ENCODE measurements at places on chromosomes 7 and 10.

GRCh38 chr7:20199015-20199737 is 18.0 kb downstream of the MACC1 start:
- DNase-seq, result peak; percentile 67

DNA sequence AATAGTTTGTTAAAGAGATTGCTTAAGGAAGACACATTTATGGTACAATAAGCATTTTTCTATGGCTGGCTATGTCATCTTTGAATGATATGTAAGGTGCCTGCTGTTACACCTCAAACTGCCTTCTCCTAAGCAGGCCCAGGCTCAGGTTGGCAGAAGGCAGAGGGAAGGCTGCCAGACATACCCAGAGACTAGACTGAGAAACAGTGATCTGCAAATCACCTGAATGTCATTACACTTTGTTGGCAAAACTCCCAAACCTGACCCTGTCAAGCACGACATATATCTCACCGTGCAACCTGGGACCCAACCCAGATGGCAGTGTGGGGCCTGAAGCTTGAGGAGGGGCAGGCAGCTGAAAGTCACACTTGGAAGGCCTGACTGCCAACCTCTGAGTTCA is 136.6 kb upstream of the TARP start:
- no peak for DNase-seq

- DNase-seq, result no peak
Measured at GRCh38 chr7:82318786-82319185, 124.8 kb downstream of the CACNA2D1 start.

- no peak for DNase-seq
Measured at GRCh38 chr10:118981946-118982345, 47.6 kb upstream of the NANOS1 start.

DNA sequence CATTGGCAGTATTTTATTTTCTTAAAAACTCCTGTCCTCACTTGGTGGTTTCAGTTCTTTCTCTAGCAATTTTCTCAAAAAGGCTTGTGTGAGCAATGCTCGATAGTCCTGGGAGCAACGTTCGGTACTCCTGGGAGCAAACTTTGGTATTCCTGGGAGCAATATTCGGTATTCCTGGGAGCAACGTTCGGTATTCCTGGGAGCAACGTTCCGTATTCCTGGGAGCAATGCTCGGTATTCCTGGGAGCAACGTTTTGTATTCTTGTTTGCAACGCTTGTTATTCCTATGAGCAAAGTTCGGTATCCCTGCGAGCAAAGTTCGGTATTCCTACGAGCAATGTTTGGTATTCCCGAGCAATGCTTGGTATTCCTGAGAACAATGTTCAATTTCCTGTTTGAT is 362.0 kb upstream of the ADARB2 start:
- no peak for DNase-seq

DNA sequence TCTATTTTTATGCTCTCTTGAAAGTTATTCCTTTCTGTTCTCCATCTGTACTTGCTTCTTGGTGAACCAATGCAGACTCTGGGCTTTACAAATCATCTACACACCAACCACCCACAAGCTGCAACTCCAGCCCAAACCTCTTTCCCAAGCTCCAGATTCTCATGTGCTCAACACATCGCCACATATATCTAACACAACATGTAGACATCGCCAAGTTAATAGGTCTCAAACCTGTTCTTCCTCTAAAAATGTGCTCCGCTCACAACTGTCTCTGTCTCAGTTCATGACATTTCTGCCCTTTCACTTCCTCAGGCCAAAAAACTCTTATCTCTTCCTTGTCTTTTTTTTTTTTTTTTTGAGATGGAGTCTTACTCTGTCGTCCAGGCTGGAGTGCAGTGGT is 95.7 kb upstream of the EEPD1 start:
- no peak for DNase-seq

DNA sequence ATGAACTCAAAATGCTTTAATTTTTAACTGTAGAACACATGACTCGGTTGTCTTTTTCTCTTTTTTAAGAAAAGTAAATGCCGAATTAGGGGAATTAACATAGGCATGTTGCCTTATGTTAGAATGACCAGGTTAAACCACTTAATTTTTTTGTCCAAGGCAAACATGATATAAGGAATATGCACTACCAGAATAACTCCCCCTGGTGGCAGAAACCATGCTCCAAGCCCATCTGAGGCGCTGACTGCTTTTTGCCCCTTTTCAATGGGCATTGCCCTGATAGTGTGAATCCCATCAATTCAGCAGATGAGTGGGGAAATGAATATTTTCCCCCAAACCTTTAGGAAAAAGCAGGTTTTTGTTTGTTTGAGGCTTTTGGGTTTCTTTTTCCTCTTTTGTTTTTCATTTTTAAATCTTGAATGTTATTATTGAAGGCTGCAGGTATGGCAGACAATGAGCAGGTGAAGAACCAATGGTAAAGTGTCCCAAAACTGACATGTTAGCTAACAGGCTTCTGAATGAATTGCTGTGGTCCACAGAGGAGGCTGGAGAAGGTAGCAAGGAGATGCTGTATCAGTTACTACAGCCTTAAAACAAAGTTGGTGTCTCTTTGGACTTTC is 284.3 kb downstream of the SORCS3 start:
- no peak for DNase-seq

GRCh38 chr10:59000162-59000825 is 176.1 kb upstream of the PHYHIPL start:
- DNase-seq, result no peak

GRCh38 chr10:43173120-43173519 is 34.9 kb downstream of the CSGALNACT2 start:
- no peak for DNase-seq

GRCh38 chr7:140635345-140635744 is 5.3 kb downstream of the DENND2A start:
- no peak for DNase-seq

GRCh38 chr7:7596176-7596575 is 29.5 kb downstream of the MIOS start:
- no peak for DNase-seq

- DNase-seq, result no peak
Measured at GRCh38 chr10:133123746-133124356, 36.1 kb downstream of the ADGRA1 start.

DNA sequence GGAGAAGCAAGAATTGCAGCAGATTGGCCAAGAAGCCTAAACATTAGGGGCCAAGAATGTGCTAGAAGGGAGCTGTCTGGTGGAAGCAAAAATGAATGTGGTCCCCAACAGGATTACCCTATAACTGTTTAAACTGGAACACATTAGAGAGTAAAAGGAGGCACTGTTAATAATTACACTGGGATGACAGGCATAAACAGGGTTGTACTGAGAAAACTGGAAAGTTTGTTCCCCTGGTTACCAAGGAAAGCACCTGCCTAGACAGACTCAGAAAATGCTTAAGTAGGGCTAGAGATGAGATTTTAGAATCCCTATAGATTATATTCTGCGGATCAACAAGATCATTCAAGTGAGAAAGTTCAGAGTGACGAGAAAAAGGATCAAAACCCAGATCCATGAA is 100.8 kb downstream of the CTTNBP2 start:
- no peak for DNase-seq

DNA sequence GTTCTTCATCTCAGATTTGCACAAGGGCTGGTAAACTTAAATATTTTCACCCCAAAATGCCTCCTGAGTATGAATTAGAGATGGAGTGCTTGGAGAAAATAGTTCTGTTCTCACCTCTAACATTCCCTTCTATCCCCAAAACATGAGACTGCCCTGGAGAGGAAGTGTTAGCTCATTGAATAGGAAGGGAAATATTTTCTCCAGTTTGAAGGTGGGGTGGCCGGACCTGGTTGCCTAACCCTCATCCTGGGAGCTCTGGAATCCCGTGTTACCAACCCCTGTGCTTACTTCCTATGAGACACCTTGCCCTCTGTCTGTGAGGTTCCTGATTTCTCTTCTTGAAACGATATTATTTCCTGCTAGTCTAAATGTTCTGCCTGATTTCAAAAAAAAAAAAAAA is 779 bp downstream of the IFIT2 start:
- no peak for DNase-seq

DNA sequence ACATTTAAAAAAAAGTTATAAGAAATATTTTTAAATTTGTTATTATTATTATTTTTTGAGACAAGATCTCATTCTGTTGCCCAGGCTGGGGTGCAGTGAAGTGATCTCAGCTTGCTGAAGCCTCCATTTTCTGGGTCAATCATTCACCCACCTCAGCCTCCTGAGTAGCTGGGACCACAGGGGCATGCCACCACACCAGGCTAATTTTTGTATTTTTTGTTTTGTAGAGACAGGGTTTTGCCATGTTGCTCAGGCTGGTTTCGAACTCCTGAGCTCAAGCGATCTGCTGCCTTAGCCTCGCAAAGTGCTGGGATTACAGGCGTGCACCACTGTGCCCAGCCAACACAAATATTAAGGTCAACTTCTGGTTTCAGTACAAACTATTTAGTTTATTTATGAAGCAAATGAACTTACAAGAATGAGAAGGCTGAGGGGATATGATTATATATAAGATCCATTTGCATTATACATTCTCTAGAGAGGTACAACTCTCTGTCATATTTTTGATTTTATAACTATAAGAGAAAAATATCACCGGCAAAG is 45.9 kb upstream of the FAM133B start:
- DNase-seq, result no peak

- no peak for DNase-seq
Measured at GRCh38 chr10:116136261-116136660, 136.7 kb downstream of the GFRA1 start.

DNA sequence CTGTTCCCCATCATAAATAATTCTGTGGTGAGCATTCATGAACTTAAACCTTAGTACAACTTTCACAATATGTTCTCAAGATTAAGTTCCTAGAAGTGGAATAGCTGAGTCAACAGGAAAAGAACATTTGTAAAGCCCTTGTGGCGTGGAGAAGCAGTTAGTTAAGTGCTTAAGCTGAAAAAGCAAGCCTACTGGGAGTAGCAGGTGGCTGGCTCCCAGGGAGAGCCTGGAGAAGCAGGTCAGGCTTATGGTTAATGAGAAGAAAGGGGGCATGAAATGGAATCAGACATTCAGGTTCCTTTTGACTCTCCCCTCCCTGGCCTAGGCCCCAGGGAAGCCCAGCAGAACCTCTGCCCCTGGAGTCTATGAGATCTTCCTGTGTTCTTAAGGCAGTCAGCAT is 35.3 kb downstream of the VSTM4 start:
- DNase-seq, result no peak

- DNase-seq, result no peak
Measured at GRCh38 chr10:131963350-131963749, 18.4 kb downstream of the BNIP3 start.

- DNase-seq, result no peak
Measured at GRCh38 chr10:78950656-78951587, 117.8 kb upstream of the ZMIZ1 start.

DNA sequence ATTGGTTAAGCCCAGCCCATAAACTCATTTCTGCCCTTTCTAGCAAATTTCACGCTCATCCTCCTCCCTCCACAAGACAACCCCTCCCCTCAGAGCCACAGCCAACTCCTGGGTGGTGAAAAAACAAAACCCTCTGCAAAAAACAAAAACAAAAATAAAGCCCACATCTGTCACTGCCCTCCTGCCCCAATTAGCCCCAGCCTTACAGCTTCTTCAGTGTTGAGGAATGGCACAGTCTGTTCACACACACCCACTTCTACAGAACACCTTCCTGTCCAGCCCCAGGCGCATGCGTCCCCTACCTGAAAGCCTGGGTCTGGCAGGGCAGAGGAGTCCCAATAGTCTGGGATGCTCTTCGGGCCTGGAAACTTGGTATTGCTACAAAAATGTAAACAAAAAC is 34.4 kb downstream of the PARP12 start:
- DNase-seq, result no peak
